ENCODE measurements at places on chromosomes 12 and 14.

- DNase-seq = no peak
Measured at GRCh38 chr14:68658943-68659931, 133.6 kb downstream of the ZFP36L1 start.

GRCh38 chr14:65783576-65783975 is 371.0 kb downstream of the FUT8 start:
- DNase-seq = no peak

DNA sequence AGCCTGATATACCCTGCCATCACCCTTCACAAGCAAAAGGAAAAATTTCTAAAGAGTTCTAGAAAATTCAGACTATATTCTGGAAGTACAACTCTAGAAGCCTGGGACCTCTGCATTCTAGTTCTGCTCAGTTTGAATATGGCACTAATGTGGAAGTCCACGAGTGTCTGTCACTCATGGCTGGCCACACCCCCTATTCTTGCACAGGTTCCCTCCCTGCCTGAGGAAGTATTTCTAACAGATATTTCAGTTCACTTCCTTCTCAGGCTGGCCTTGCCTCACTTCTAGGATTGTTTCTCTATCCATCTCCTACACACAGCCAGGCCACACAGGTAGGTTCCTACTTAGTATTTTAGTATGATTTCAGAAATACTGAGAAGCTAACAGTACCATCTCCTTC is 67.4 kb downstream of the PHLDA1 start:
- no peak for DNase-seq

DNA sequence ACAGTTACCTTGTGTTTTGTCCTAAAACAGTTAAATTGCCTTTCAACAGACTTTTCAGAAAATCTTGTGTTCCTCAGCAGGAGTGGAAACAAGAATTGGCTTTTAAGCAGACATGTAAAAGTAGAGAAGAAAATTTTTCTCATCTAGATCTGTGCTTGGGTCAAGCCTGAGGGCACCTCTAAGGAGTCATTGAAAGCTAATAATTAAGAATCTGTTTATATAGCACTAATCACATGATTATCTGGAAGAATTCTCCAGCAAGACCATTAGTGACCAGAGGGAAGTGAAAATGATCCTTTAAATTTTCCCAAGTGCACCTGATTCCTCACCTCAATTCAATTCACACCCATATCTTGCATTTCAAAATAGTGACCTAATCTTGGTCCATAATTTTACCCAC is 295.0 kb downstream of the DIO2 start:
- no peak for DNase-seq

DNA sequence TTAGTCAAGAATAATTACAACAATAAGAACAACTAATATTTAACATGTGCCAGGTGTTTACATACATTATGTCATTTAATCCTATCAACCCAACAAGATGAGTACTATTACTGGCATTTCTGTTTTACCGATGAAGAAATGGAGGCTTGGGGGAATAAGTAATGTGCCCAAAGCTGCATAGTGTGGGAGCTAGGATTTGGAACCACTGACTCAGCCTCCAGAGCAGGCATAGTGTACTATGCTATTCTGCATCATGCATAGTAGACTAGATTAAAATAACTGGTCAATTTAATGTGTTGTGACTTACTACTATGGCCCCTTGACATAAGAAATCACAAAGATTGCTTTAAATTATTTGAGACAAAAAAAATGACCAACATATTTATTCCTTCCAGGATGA is 9.5 kb downstream of the GPR19 start:
- no peak for DNase-seq

GRCh38 chr14:101774006-101774795 is 12.7 kb downstream of the PPP2R5C start:
- DNase-seq = no peak

DNA sequence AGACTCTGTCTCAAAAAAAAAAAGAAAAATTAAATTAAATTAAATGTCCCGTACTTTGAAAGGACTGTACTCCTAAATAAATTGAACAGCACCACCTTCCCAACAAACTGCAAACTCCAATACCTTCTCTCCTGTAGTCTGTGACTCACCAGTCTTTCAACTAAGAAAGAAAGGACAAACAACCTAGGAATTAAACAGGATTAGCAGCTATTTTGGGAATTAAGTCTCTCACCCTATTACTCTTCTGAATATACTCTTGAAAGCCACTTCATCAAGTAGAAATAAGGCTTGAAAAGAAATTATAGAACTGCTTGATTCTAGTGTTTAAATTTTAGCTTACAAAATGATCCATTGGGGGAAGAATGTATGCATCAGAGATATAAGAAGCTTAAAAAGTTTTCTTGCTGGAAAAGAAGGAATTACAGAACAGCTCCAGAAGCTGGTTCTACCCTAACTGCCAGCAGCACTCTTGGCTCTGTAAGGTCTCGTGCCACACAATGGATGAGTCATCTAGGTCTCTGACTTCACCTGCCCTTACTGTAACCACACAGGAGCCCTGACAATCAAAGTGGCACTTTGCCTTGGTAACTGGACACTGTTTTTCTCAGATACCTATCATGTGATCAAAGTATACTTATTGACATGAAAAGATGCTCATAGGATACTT is 57.0 kb upstream of the CERS5 start:
- no peak for DNase-seq
